ENCODE measurements at places on chromosomes 7 and 10. TPM values are rescaled to one million over a fixed set of nuclear protein-coding genes. Genes with fewer than 3 reads are reported as not detected.

IL15RA gene
- total RNA-seq, result 49.6 TPM

MRC1 gene
- not detected for total RNA-seq

CCNJ gene
- total RNA-seq, result 1.2 TPM

NXPH1 gene
- 0.14 TPM for total RNA-seq

ACSM6 gene
- total RNA-seq, result not detected

CYP2W1 gene
- total RNA-seq, result not detected

FGF8 gene
- total RNA-seq, result not detected

CYP17A1 gene
- not detected for total RNA-seq

BAIAP2L1 gene
- 14.5 TPM for total RNA-seq

Data from Caki2 (cell line).